ENCODE measurements at places on chromosomes 4 and X.

DNA sequence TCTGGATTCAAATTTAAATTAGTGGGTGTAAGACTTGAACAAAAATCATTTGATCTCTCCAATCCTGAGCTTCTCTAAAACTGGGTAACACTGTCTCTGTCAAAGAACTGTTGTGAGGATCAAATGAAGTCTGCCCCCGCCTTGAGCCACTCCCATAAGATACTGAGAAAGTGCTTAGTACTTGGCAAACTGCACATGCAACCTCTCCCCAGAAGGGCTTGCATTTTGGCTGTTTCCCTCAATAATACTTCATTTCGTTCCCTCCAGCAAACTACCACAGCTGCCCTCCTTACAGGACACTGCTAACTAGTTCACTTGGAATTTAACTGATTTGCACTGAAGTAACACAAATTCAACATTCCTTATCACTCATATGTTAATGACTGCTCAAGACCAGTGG lies 79.8 kb downstream of the APBB2 start:
- DNase-seq, result no peak

GRCh38 chr4:170339522-170339921 lies 249.8 kb upstream of the AADAT start:
- no peak for DNase-seq

- no peak for DNase-seq
Measured at GRCh38 chr4:180084561-180084960, 2158.6 kb upstream of the TENM3 start.

- DNase-seq, result no peak
Measured at GRCh38 chrX:9805956-9806355, 19.7 kb downstream of the SHROOM2 start.

DNA sequence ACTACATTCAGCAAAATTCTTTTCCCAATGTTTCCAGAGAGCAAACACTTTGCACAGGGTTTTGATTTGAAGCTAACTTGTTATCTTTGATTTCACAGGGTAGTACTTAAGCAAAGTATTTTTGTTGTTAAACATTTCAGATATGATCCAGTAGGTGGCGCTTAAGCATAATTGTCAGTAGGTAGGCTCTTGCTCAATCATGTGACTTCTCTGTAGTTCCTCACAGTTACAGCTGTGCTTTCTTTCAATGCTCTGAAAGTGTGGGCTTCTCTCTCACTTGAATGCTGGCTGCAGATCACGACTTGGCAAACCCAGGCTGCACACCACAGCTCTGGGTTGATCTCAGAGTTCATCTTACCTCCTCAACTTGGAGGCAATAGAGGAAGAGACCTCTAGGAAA lies 1016.5 kb downstream of the SH3BGRL start:
- peak; percentile 25 for DNase-seq

DNA sequence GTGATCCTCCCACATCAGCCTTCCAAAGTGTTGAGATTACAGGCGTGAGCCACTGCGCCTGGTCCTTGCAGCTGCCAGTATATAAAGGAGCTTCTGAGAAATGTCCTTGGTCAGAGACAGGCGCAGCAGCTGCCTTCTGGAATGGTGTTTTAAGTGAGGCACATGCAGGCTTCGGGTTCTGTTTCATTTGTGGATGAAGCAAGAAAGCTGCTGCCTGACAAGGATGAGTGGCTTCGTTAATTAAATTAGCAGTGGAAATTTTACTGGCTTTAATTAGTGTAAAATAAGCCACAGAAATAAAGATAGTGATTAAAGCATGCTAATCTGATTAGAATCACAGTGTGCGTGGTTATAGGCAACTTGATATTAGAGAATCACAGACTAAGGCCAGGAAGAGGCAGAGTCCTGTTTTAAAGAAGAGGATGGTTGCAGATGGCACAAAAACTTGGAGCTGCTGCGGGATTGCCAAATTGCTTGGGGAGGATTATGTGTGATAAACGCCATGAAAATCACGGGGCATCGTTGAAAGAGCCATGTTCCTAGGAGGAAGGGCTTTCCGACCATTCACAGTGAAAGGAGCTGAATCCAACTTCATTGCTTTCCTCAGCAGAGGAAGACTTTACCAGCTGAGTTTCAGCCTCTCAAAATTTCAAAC lies 348.4 kb upstream of the FAT1 start:
- no peak for DNase-seq

- peak; percentile 92 for DNase-seq
Measured at GRCh38 chr4:54484383-54484782, 173.4 kb upstream of the KIT start.

DNA sequence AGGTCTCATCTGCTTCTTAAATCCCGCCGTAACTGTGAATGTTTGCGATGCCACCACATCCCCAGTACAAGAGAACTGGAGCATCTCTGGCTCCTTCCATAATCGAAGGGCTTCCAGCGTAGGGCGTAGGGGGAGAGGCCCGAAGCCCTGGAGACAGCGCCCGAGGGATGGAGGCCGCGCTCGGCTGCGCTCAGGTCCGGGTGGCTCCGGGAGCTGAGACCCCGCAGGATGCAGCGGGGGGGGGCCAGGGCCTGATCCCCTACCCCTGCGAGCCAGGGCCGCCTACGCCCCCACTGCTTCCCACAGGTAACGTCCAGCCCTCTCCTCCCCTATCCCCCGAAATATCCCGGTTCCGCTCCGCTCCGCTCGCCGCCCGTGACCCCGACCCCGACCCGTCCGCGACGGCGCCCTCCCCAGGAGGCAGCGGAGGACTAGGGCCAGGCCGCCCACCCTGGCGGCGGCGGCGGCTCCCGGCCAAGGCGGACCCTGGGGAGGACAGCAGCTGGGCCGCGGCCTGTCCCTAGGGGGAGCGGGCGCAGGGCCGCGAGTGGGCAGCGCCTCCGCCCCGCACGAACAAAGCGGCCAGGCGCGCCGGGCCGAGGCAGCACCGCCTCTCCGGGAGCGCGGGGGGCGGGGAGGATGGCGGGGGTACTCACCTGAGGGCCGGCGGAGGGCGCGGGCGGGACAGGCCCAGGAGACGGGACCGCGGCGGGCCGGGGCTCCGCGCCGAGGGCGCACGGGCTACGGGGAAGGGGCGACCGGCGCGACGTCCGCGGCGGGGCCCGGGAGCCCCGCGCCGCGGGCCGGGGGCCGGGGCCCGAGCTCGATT lies 723 bp downstream of the WDFY3 start:
- DNase-seq, result peak; percentile 21

- DNase-seq, result no peak
Measured at GRCh38 chr4:23855912-23856605, 33.8 kb downstream of the PPARGC1A start.

All from NCI-H1105 treated with DMSO at 0.1 percent for 48 hours (cell line).